Heart right ventricle (tissue), 16 donors: ENCODE measurements at places on chromosomes 12 and 14. TPM values are rescaled to one million over a fixed set of nuclear protein-coding genes. Genes with fewer than 3 reads are reported as not detected.

Gene OR6C65
- not detected for total RNA-seq

Gene TRHDE
- total RNA-seq = 0.97 TPM

Gene CMA1
- 0.34 TPM for total RNA-seq

Gene RD3L
- 25.1 TPM for total RNA-seq

Gene CKB
- total RNA-seq = 289 TPM

Gene KMT2D
- 51.9 TPM for total RNA-seq

Gene NT5DC3
- 4.9 TPM for total RNA-seq

Gene UTP20
- 6.0 TPM for total RNA-seq

Gene WNT5B
- 1.6 TPM for total RNA-seq

Gene P2RX2
- not detected for total RNA-seq

Gene ENTPD5
- 10.0 TPM for total RNA-seq

Gene PLXNC1
- 2.8 TPM for total RNA-seq

Gene FGD6
- total RNA-seq = 18.4 TPM

Gene VDR
- total RNA-seq = 0.08 TPM

Gene SPSB2
- total RNA-seq = 2.5 TPM

- DNase-seq = no peak
These were observed 39.9 kb downstream of the ATL1 start for GRCh38 chr14:50599700-50600444.

DNA sequence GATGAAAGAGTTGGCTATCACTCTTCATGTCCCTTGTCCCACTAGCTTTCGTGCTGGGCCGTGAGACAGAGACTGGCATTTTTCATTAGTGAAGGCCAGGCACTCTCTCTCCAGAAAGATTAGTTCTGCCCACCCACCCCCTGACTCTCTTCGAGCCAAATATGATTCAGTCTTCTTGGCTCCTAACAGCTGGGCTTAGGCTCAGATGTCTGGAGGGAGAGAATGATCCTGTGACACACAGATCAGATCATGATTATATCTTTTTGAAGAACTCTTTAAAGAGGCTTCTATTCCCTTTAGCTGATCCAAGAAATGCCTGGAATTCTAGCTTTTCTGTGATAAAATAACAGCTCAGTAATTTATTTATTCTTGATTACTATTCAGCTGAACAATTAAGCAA, 5.2 kb upstream of the GNG2 start:
- DNase-seq = no peak

- DNase-seq = no peak
These were observed 10.5 kb upstream of the KRT73 start for GRCh38 chr12:52628841-52629240.

DNA sequence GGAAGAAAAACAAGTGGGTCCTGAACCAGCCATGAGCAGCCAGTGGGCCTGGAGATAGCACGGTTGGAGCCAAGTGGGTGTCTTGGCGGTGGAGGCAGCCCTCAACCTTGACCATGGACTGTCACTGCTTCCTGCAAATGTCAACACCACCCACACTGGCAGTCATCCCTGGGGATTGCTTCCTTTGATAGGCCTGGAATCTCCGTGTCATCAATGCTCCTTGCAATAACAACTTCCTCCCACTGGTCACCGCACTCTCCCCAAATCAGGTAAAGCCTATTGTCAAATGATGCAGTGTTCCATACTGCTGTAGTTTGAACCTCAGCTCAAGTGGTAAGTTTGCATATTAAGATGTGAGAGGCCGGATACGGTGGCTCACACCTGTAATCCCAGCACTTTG, 129.1 kb downstream of the NTF3 start:
- DNase-seq = no peak

DNA sequence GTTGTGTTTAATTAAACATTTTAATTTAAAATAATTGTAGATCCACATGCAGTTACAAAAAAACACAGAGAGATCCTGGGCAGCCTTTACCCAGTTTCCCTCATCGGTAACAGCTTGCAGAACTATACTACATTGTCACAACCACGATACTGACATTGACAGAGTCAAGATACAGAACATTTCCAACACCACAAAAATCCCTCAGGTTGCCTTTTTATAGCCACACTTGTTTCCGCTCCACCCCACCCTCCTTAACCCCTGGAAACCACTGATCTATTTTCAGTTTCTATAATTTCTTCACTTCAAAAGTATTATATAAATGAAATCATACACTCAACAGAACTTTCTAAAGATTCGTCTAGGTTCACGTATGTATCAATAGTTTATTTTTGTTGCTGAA, 458.8 kb upstream of the SOX5 start:
- no peak for DNase-seq

- DNase-seq = no peak
These were observed 20.0 kb downstream of the KIF5A start for GRCh38 chr12:57569858-57570257.

- DNase-seq = no peak
These were observed 72.3 kb downstream of the OTX2 start for GRCh38 chr14:56738020-56738419.

DNA sequence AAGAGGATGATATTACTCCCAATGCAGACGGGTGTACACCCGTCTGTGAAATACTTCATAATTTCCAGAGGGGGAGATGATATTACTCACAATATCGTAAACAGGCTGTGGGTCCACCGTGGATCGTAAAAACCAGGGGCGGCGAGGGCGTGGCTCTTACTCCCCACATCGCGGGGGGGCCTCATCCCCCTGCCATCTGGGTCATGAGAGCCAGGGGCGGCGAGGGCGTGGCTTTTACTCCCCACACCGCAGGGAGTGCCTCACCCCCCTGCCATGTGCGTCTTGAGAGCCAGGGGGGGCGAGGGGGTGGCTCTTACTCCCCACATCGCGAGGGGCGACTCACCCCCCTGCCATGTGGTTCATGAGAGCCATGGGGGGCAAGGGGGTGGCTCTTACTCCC, 86.2 kb upstream of the GNG2 start:
- no peak for DNase-seq

GRCh38 chr14:34324363-34324795, 137.7 kb downstream of the SPTSSA start:
- peak; percentile 19 for DNase-seq

DNA sequence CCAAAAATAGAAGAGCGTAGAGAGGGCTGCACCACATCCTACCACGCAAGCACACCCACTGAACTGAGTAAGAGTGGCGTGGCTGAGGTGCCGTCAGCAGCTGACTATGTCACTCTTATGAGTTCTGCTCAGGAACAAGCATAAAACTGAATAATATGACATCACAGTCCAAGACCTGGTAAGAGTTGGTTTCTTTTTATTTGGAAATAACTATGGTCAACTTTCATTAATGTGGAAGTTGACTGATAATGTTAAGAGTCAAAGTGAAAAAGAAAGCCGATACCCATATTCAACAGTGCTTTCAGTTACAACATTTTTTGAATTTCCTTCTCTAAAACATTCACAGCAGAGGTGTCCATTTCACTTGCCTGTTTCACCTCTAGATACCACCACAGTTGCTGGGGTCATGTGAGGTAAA, 44.6 kb downstream of the GNS start:
- DNase-seq = no peak

- DNase-seq = no peak
These were observed 15.4 kb downstream of the PLEKHG3 start for GRCh38 chr14:64719601-64720000.

GRCh38 chr12:49133014-49133413, 1.8 kb upstream of the TUBA1B start:
- DNase-seq = no peak

GRCh38 chr12:52182384-52182783, 9.4 kb downstream of the KRT80 start:
- DNase-seq = no peak

- no peak for DNase-seq
These were observed 32.0 kb upstream of the JDP2 start for GRCh38 chr14:75395862-75396261.

- no peak for DNase-seq
These were observed 42.1 kb upstream of the CHGA start for GRCh38 chr14:92880851-92881250.

DNA sequence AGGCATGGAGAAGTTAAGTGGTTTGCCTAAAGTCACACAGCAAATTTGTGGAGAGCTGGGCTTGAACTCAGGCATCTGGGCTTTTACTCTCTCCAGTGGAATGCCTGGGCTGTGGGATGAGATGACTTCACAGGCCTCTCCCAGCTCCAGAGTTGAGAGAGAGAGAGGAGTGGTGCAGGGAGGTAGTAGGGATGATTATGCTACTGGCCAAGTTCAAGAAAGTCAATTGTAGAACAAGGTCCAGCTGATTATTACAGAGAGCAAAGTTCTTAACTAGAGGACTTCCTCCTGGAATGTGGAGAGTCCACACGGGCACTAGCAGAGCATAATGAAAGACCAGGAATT, 769 bp upstream of the EMP1 start:
- DNase-seq = no peak

DNA sequence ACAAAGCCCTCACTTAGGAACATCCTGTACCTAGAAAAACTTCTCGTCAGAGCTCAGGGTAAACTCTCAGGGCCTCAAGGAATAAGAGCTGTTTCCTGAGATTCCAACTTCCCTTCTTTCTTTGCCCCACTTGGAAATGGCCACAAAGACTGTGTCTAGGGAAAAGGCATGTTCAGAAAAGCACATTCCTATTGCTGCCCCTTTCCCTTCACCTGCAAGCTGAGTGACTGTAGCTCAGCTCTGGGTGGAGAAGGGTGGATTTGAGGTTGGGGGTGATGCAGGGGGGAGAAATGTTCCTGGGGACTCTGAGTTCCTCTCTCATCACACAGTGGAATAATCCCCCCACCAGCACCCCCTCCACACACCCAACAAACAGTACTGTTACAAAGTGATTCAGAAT, 6.8 kb downstream of the ENDOU start:
- DNase-seq = no peak

DNA sequence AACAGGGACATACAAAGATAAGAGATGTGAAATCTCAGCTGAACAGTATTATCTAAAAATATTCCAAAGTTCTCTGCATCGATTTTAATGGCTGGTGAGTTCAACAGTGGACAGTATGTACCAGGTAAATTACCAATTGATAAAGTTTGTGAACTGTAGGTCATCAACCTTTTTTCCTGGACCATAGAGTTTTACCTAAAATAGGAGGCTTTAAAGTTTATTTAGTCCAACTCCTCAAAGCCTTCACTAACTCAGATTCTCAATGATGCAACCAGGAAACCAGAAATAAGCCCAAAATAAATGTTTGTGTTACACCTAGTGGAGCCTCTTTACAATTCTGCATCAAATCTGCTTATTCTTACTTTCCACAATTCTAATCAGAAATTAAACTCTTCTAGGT, 205.8 kb downstream of the ANO6 start:
- no peak for DNase-seq

- DNase-seq = no peak
These were observed 531.2 kb downstream of the DIO2 start for GRCh38 chr14:79680087-79680486.

GRCh38 chr12:76340680-76341435, 7.4 kb downstream of the BBS10 start:
- no peak for DNase-seq

DNA sequence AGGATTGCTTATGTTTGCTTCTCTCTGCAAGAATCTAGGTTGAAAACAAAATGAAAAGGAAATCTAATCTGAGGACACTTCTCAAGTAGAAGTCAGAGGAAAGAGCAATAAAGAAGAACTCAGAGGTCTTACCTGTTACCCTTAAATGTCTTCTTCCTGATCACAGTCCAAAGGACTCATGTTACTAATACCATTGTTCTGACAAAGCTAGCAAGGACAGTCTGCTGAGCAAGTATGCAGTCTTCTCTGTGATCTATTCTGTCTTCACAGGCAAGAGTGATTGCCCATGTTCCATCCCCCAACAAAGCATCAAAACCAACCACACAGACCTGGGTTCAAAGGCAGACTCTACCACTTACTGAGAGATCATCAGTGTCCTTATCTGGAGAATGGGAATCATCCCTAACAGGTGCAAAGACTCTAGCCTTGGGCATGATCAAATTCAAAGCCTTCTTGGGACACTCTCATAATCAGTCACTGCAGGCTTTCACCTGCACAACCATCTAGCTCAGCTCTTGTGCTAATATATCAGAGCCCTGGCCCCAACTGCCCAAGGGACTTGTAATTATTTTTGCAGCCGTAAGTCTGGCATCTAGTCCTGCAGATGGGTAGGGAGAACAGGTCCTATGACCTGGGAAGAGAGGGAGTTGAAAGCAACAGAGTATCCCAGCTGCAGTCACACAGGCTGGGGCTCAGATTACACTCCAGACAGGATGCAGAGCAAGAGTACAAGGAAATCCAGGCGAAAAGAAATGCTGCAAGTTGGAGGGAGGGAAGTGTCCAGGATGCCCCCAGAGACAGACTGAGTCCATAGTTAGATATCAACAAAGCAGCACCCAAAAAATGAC, 97.9 kb upstream of the NUDT4 start:
- DNase-seq = no peak

DNA sequence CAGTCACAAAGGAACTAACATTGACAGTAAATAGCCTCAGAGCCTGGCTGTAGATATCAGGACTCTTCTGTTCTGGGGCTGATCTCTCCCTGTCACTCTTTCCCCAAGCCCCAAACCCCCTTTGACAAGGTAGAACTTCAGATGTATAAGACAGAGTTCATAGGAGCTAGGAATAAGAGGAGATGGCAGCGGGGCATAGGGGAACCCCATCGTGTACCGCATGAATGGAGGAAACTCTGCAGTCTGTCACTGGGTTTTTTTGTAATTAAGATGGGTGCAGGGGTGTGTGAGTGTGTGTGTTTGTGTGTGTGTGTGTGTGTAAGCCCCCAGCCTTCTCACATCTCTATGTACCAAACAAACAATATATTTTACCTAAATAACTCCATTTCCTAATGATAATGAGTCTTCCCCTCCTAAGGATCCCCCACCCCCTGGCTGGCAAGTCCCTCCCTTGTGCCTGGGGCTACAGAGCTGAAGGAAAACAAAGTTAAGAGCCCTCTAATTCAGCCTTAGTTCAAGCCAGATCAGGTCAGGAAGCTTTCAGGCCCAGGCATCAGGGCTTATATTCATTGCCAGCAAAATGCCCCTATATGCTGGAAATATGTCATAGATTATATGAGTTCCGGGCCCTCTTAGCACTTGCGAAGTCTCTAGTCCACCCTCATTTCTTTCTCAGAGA, 9.1 kb upstream of the HOXC4 start:
- DNase-seq = no peak

DNA sequence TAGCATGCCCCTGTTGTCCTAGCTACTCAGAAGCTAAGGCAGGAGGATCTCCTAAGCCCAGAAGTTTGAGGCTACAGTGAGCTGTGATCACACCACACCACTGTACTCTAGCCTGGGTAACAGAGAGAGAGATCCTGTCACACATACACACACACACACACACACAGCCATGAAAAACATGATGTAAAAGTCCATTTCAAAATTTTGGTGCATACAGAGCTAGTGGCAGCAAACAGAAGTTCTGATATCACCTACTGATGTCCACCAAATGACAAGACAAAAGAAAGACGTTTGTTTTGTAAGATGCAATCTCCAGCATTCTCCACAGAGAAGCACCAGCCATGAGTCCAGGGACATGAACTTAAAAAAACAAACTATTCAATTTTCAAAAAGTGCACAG, 15.9 kb downstream of the AREL1 start:
- no peak for DNase-seq

- DNase-seq = peak; percentile 74
These were observed 12.3 kb downstream of the ZFP36L1 start for GRCh38 chr14:68780358-68781160.
